ENCODE measurements at places on chromosomes 2 and 18.

GRCh38 chr2:220783671-220784070 is 788.4 kb downstream of the EPHA4 start:
- no peak for DNase-seq

DNA sequence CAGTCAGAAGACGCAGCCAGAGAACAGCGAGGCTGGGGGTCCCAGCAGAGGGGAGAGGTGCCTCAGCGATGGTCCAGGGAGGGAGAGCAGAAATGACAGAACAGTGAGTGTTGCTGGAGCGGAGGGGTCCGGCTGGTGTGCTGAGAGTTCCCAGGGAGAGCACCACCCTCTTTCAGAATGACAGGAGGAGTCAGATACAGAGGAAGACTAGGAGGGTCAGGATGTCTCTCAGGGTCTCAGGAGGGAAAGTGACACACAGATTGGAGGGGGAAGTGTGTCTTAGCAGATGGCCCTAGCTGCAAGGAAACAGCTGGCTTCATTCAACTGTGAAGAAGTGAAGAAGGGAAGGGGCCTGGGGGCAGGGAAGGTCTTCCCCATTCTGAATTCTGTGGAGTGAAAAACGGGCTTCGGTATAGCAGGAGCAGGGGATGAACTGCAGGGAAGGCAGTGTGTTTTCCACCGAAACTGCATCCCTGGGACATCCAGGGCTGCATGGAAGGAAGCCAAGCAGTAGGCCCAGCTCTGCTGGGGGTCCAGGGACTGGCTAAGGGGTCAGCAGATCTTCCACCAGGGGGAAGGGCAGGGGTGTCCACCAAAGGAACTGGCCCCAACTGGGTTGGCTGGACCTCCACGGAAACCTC is 90.0 kb upstream of the OTOS start:
- no peak for DNase-seq

GRCh38 chr2:69572641-69573040 is 70.9 kb downstream of the AAK1 start:
- peak; percentile 28 for DNase-seq

DNA sequence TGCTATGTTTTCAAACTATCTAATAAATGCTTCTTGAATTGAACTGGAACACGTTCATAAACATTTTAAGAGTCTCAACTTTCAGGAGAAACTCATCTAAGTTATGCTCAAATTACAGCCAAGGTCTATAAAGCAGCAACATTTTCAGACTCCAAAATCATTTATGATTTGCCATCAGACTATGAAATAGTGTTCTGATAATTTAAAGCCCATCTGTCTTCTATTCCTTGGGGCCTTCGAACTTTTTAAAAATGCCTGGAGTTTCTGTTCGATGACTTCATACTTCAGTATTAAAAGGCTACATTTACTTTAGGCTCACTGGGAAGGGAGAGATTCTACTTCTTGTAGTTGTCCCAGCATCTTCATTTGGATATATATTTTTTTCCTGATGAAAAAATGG is 73.6 kb upstream of the NXPH2 start:
- no peak for DNase-seq
